ENCODE measurements at places on chromosomes 2 and 18. TPM values are rescaled to one million over a fixed set of nuclear protein-coding genes. Genes with fewer than 3 reads are reported as not detected.

GRCh38 chr2:98787700-98788099 lies 56.8 kb upstream of the MGAT4A start:
- no peak for DNase-seq

GRCh38 chr18:12328179-12328823 lies 20.3 kb downstream of the TUBB6 start:
- DNase-seq: no peak

DNA sequence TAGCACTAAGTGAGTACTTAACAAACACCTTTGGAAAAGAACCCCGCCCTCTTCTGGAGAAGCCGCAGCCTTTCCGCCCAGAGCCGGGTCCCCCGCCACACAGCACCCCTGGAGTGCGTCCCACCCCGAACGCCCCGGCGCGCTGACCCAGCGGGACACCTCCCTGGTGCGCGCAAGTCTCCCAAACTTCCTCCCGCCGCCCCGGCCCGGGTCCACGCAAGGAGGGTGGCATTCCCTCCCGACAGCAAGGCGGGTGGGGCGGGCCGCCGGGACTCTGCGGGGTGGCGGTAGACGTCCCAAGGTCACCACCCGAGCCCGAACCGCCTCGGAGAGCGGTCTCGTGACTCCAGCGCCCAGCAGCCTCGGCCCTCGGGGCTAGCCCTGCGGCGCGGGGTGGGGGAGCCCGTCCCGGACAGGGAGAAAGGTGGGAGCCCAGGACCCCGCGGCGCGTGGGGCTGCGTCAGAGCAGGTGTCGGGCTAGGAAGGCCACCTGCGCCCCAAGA lies 598 bp downstream of the CCDC93 start:
- peak; percentile 11 for DNase-seq

MGAT4A gene
- 0.08 TPM for polyA plus RNA-seq

GRCh38 chr2:60984720-60985119 lies 32.8 kb upstream of the PEX13 start:
- no peak for DNase-seq

DNA sequence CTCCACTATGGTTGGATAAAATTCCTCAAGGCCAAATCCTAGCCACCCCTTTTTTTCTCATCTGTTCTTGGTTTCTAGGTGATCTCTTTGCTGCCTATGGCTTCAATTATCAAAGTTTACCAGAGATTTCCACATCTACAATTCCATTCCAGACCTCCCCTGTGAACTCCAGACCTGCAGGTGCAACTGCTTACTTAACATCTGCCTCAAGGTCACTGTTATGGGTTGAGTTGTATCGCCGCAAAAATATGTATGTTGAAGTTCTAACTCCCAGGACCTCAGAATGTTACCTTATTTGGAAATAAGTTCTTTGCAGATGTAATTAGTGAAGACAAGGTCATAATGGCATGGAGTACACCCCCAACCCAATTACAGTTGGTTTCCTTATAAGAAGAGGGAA lies 60.4 kb upstream of the SOS1 start:
- no peak for DNase-seq

DLGAP1 gene
- 0.61 TPM for polyA plus RNA-seq

DNA sequence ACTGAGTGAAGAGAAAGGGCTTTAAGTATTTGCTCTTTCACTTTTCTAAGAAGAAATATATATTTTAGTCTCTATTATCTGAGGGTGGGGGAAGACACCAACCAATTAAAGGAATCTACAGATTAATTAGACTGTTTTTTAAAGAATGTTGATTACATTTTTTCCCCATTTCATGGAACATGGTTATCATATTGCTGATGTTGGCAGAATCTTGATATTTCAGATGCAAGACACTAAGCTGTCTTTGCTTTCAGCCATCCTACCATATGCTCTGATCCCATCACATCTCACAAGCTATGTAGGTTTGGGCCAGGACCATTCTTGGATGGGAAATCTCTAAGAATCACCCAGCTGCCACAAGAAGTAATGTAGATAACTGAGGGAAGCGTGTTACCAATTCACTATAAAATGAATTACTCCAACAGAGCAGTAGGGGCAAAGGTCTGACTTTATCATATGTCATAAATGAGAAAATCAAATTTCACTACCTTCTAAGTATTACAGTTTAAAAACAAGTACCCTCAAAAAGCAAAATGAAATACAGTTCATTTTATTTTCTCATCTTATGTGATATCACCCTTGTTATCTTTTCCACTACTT lies 6.7 kb upstream of the TBR1 start:
- DNase-seq: no peak

DNA sequence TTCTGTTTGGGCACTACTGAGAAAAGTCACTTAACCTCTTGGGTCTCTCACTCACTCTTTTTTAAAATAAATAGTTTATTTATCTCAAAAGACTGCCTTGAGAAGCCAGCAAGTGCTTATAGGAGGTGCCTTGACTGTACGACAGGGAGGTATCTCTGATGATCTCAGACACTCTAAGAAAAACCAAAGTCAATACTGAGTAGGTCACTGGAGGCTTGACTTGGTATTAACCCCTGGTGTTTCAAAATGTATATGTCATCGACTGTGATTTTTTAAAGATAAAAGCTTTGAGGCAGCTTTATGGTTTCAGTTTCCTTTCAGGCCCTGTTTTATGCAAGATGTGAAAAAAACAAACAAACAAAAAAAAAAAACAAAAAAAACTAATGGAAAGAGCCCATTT lies 33.7 kb downstream of the MREG start:
- DNase-seq: no peak

DNA sequence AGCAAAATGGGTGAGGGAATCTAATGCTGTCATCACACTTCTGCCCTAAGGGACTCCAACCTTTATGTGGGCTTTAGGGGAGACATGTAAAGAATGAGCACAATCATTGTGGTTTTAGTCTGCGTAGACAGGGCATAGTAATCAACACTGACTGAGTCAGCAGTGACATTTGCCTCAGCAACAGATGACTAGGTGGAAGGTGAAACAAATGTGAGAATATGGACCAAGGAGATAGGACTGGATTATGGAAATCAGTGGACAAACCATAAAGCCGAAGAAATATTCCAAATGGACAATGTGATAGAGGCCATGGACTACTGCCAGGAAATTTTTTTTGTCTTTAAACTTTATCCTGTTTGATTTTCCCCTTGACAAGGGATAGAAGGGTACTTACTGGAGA lies 83.9 kb downstream of the PDK1 start:
- DNase-seq: peak; percentile 98

IL18R1 gene
- 0.18 TPM for polyA plus RNA-seq

- no peak for DNase-seq
Measured at GRCh38 chr18:14089781-14090180, 42.5 kb downstream of the ZNF519 start.

DNA sequence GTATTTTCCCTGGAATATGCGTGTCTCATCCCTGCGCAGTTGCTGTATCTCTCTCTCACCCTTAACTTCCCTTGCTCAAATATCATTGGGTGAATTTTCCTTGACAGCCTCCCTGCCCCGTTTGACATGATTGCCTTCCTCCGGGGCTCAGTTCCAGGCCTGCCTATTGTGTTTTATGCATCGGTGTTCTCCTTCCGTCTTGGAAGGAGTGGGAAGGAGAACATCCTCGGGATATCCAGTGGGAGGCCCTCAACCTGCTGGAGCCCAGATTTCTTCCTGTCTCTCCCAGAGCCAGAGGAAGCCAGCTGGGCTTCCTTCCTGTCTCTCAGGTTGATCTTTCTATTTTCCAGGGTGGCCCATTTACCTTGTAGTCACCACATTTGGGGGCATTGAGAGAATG lies 434.7 kb upstream of the HS6ST1 start:
- no peak for DNase-seq

DNA sequence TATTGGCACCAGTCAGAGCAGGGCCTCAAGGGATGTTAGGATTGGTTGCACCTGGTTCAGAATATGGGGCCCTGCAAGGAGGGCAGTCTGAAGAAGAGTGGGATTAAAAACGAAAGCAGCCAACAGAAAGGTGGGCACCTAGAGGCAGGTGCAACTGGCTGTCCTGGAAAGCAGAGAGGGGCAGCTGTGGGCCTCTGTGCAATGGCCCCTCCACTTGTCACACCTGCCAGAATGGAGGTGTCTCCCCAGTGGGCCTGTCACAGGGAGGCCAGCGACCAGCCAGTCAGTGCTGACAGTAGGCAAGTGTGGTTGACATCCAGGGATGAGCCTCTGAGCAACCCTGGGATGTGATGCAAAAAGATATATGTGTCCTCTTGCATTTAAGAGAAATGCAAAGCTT lies 37.7 kb downstream of the INPP4A start:
- DNase-seq: no peak

LIMS3 gene
- polyA plus RNA-seq: 0.71 TPM

GRCh38 chr18:34528177-34528576 lies 181.9 kb upstream of the DTNA start:
- no peak for DNase-seq

DNA sequence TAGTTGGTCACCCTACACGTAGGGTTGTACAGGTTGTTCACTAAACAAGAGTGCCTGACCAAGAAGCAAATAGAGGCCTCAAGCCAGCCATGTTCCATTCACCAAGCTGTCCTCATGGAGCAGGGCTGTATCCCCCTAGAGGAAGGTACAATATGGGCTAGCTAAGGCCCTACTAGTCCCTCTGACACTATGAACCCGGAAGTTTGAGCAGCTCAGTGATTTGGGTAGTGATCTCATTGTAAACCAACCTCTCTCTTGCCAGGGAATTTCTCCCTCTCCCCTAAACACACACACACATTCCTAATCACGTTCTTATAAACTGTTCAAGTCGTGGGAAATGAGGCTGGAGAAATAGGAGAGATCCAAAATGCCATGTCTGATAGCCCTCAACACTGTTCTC lies 6.7 kb upstream of the CYS1 start:
- DNase-seq: no peak

KLHL41 gene
- polyA plus RNA-seq: 0.42 TPM

- peak; percentile 95 for DNase-seq
Measured at GRCh38 chr2:173657996-173658717, 303.5 kb downstream of the CDCA7 start.

- DNase-seq: no peak
Measured at GRCh38 chr2:36805635-36806224, 109.2 kb downstream of the VIT start.

GRCh38 chr2:203656522-203657287 lies 49.7 kb upstream of the CD28 start:
- DNase-seq: peak; percentile 88

GRCh38 chr18:5456577-5457461 lies 87.0 kb downstream of the EPB41L3 start:
- peak; percentile 63 for DNase-seq

DNA sequence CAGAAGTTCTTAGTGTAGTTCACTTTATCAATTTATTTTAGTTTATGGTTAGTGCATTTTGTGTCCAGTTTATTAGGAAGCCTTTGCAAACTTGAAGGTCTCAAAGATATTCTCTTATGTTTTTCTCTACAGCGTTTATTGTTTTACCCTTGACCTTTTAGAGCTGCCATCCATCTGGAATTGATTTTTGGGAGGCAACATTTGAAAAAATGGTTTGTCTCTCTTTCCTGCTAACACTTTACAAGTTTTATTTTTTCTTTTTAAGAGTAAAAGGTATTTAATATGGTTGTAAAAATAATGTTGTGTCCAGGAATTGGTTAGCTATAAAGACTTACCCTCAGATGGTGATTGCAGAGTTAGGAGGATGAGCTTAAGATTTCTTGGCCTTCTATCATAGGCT lies 14.0 kb downstream of the GORASP2 start:
- DNase-seq: no peak

- no peak for DNase-seq
Measured at GRCh38 chr2:211070547-211070946, 514.1 kb downstream of the CPS1 start.

DNA sequence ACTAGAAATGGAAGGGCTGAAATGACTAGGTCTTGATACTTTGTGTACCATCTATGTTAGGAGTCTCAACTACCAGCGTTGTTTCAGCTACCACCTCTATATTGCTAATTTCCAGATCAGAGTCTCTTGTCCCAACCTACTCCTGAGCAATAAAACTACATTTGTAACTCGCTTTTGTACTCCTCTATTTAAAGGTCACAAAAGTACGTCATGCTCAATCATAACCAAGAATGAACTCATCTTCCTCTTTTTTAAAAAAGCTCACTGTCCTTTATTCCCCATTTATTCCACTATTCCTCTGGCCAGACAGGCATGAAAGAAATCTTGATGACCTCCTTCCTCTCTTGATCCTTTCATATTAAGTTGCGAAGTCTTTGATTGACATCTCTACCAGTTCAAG lies 11.2 kb upstream of the MATN3 start:
- no peak for DNase-seq

DNA sequence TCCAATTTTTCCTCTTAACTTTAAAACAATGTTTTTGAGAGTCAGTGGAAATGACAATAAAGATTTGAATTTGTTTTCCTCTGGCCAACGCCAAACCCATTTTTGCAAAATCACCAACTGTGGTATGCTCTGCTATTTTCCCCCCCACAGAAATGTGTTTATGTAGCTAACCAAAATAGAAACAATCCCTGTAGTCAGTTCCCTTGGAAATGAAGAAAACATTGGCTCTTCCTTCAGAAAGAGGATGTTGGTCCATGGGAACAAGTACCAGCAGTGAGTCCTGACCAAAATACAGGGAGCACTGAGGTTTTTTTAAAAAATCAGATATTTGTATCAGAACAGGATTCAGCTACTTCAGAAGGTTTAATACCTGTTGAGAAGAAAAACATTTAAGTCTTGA lies 65.3 kb downstream of the SLC40A1 start:
- no peak for DNase-seq

GRCh38 chr2:33337981-33338380 lies 138.5 kb upstream of the RASGRP3 start:
- DNase-seq: no peak

DNA sequence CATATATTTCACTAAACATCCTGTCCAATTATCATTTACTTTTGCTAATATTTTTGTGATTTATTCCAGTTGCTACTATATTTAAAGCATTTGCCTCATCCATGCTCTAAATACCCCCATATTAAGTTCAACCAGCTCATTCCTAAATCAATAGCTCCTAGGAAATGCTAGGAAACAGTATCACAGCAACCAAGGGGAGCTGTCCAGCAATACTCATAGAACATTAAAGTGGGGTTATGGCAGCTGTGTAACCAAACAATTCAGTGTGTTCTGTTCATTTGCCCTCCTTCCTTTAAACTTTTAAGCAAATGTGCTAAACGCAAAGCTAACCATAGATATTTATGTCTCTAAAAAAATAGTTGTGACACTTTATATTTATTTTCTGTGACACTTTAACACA lies 41.1 kb downstream of the ACVR1C start:
- no peak for DNase-seq

GRCh38 chr2:20614201-20615067 lies 36.5 kb downstream of the HS1BP3 start:
- peak; percentile 45 for DNase-seq

DNA sequence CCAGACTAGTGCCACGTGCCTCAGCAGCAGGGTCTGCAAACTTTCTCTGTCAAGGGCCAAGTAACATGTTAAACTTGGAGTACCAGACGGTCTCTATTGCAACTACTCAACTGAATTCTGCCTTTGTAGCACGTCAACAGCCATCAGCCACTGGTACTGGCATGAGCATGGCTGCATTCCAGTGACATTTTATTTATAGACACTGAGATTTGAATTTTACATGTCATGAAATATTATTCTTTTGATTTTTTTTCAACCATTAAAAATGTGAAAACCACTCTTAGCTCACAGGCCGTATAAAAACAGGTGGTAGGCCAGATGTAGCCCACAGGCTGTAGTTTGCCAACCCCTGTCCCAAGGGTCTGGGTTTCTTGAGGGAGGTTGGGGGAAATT lies 199.7 kb downstream of the TPGS2 start:
- DNase-seq: no peak

IMMT gene
- 52.7 TPM for polyA plus RNA-seq

GRCh38 chr2:173631127-173631460 lies 276.4 kb downstream of the CDCA7 start:
- peak; percentile 7 for DNase-seq

- DNase-seq: no peak
Measured at GRCh38 chr2:101037161-101037755, 35.2 kb downstream of the RPL31 start.

All from fibroblast of lung (primary cell).